Activated CD8-positive, alpha-beta memory T cell treated with anti-CD3 and anti-CD28 coated beads for 1 hour (primary cell): ENCODE measurements at places on chromosomes 2 and 18.

DNA sequence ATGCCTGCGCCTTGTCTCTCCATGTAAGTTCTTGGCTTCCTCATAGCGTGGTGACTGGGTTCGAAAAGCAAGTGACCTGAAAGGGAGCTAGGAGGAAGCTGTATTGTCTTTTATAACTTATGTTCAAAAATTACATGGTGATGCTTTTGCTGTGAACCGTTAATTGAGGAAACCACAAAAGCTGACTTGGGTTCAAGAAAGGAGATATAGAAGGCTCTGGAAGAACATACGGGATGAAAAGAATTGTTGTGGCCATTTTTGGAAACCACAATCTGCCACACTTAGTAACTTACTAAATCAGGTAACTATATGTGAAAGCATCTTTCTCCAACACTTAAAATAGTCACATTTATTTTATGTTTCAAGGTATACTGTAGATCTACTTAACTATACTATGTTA lies 177.0 kb upstream of the RBMS1 start:
- DNase-seq: no peak

DNA sequence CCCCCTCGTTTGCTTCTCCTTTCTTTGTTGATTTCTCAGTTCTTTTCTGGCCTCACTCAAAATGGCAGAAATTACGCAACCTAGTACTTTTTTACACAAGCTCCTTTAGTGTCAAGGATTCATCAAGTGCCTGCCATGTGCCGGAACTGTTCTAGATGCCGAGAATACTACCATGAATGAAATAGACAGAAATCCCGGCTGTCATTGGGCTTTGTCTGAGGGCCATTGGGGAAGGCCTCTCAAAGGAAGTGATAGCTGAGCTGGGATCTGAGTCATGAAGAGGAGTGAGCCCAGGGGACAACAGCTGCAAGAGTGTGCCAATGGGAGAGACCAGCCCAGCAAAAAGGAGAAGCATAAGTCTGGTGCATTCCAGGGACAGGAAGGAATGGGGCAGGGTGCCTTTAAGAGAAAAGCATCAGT lies 34.3 kb upstream of the PPP1CB start:
- no peak for DNase-seq

GRCh38 chr2:79619976-79620375 lies 107.1 kb downstream of the CTNNA2 start:
- no peak for DNase-seq

DNA sequence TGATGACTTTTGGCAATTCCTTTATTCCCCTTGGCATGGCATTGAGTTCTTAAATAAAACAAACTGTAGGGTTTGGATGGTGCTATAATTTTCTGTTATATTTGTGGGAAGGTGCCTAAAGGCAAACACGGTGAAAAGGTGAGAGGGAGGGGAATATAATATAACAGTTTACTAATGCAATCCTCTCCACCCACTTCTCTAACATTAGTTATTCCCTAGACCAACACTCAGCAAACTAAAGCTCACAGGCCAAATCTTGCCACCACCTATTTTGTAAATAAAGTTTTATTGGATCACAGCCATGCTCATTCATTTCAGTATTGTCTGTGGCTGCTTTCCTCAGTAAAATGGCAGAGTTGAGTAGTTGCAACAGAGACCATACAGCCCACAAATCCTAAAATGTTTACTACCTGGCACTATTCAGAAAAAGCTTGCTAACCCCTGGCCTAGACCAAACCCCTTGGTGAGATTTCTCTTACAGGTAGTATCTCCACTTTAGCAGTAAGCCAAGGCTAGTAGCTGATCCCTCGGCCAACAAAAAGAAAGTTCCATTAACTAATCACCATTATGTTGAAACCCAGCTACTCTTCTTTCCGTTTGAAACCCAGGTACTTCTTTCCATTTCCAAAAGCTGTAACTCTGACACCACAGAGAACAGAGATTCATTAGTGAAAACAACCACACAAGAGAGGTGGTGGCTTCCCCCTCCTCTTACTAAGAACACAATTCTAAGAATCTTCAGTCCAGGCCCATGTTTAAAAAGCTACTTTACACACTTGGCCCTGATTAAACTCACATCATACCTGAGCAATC lies 136.1 kb upstream of the CHAC2 start:
- DNase-seq: no peak

GRCh38 chr18:26207937-26208336 lies 18.3 kb upstream of the TAF4B start:
- DNase-seq: no peak

- DNase-seq: no peak
These were observed 126.6 kb upstream of the NRP2 start for GRCh38 chr2:205555566-205556230.

DNA sequence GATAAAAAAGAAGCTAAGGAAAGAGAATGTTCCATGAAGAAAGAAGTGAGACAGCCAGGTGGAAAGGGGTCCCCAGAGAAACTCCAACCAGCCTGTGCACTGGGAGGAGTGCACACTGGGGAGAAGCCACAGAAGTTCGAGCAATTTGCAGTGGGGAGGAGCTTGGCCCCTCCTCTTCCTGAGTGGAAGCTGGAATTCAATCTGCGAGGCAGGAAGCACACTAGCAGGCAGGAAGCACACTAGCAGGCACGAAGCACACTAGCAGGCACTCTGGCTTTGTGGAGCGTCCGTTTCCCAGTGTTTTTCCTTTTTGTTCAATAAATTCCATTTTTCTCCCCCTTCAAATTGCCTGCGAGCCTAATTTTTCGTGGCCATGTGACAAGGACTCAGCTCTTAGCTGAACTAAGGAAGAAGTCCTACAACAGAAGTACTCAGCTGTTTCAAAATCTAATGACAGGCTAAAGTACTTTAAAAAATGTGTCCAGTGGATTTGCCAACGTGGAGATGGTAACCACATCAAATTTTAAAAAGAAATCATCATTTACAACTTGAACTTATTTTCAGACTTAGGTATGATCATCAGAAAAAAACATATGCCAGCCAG lies 21.4 kb upstream of the SPIRE1 start:
- DNase-seq: no peak

GRCh38 chr2:210635257-210635656 lies 78.9 kb downstream of the CPS1 start:
- DNase-seq: no peak

DNA sequence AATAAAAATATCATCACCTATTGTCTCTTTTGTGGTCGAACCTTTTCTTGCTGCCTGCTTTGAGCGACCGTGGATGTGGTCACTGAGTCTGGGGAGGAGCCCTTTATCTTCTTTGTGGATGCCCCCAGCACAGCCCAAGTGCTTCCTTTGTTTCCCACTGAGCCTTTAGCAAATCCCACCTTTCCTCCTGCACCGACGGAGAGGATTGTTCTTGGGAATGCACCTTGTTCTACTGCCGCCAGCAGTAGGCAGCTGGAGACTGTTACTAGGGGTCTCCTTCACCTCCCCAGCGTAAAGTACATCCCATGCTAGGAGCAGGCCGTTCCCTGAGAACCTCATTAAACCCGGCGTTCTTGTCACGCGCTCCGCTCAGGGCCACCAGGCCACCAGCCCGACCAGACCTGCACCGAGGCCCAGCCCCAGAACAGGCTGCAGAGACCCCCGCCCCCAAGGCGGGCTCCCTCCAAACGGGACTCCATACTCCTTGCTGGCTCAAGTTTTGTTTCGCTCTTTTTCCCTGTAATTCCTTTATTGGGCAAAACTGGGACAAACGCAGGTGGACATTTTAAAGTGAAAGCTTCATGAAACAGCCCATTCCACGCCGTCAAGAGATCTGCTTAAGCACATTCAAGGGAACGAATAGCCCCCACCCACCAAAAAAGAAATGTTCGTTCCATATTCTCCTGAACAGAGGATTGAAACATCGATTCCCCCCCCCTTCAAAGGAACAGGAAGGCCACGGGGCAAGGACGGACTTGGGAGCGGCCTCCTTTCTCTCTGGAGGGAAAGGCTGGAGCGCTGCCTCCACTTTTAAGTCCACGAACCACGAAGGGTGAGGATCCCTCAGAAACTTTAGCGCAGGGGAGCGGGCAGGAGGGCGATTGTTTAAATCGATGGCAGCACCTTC lies 1.1 kb upstream of the MAT2A start:
- DNase-seq: no peak

GRCh38 chr18:24964216-24964615 lies 387.8 kb downstream of the ZNF521 start:
- no peak for DNase-seq

DNA sequence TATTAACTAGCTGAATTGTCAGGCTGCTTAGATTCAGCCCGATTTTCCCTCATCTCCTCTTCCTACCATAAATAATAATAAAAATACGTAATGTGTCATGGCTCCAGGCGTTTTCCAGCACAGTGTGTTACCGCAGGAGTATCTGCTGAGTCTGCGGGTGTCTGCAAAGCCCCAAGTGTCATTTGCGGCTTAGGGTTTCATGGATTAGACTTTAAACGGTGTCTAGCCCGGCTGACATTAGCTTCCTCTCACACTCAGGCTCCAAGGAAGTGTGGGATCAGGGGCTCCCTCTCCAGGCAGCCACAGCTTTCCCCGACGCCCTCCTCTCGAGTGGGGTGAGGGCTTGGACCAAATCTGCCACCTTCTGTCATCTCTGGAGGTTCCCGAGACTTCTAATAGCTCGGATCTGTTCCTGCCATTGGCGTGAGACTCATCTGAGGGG lies 14.1 kb upstream of the HOXD1 start:
- no peak for DNase-seq

- DNase-seq: no peak
These were observed 937 bp downstream of the EGR4 start for GRCh38 chr2:73292316-73292905.

DNA sequence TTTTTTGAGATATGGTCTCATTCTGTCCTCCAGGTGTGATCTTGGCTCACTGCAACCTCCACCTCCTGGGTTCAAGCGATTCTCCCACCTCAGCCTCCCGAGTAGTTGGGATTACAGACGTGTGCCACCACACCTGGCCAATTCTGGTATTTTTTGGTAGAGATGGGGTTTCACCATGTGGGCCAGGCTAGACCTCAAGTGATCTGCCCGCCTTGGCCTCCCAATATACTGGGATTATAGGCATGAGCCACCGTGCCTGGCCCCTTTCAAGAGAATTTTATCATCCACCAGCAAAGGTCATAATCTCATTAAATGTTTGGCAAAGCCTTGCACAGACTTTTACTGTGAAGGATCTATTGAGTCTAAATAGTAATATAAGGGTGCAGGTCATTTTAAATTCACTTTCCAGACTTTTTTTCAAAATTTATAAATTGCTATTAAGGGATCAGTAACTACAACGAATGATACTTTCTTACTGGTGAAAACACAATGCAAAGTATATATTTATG lies 2.5 kb downstream of the HADHA start:
- no peak for DNase-seq

GRCh38 chr18:61817086-61817485 lies 75.7 kb downstream of the RNF152 start:
- DNase-seq: no peak

GRCh38 chr2:53473236-53473635 lies 294.4 kb upstream of the CHAC2 start:
- DNase-seq: no peak

DNA sequence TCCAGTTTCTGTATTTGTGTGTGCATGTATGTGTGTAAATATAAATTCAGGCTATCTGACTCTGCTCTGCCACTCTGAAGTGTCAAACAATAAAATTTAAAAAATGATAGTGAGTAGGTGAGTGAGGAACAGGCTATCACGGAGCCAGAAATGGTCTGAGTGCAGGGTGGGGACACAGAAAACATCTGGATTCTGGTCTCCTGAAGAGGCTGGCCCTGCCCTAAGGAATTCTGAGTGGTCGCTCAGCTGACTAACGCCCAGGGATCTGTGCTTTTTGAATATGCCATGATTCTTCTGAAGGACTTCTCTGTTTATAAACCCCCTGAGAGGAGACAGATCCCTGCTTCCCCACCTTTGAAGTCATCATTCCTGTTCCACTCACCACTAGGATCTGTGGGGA lies 353.9 kb upstream of the GYPC start:
- no peak for DNase-seq

GRCh38 chr2:36361396-36361795 lies 5.8 kb downstream of the CRIM1 start:
- no peak for DNase-seq

DNA sequence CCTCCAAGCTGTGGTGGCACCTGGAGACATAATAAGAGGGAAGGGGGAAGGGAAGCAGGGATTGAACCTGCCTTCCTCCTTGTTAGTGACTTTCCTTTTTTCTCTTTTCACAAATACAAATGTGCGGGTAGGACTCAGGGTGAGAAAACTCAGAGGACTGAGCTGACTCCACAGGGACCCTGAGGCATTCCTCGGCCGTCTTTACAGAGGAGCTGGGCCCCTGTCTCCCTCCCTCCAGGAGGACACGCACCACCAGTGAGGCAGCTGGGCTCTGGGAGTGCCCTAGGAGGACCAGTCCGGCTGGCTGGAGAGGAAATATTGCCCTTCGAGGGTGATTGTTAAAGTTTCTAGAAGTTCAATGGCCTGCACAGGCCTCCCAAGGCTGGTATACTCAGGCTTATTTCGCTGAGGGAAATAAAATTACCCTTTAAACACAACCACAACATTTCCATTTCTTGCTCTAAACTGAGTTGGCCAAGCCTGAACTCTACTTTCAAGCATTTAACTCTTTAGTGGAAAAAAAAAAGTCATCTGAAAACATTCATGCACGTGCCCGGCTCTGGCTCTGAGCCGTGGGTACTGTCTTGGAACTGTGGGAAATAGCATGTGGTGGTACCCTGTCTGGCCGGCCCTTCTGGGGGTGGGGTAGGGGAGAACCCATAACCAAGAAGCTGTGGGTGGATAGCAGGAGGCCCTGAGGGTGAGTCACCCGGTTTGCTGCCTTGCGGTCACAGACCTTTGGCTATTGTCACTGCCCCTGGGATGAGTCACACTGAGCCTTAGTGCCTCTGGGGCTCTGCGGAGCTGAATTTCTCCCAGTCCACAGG lies 116.0 kb downstream of the COPS8 start:
- DNase-seq: no peak

- DNase-seq: no peak
These were observed 66.0 kb downstream of the SMAD7 start for GRCh38 chr18:48884771-48885170.

- DNase-seq: no peak
These were observed 393.8 kb upstream of the LYPD1 start for GRCh38 chr2:133063775-133064174.

DNA sequence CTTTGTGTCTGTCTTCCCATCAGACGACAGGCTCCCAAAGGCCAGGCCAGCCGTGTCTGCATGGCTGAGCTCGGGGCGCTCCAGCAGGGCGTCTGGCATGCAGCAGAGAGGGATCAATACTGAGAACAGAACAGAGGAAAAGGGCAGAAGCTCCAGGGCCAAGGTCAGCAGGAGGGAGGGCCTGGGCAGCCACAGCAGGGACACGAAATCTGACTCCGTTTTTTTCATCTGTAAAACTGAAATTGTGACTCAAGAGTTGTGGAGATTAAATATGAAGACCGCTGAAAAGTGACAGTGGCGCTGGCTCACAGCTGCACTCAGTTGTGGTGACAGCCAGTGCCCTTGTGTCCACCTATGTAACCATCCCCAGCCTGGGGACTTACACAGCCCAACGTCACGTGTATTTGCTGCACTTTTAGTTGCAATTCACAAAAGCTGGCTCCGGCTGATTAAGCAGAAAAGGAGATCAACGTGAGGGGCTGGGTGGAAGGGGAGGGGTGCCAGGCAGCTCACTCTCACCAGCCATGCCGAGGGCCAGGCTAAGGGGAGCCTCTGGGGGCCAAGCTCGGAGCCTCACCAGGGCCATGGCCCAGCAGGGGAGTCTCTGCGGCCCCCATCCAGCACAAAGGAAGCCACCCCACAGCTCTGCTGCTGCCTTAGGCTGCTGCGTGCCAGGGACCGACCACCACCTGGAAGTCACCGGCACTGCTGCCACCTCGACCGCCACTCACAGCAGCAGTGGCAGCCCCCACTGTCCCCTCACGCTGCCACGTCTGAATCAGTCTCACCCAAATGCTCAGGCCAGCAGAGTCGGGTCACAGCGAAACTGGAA lies 74.7 kb downstream of the EIPR1 start:
- no peak for DNase-seq

- DNase-seq: no peak
These were observed 22.8 kb downstream of the ZEB2 start for GRCh38 chr2:144496977-144497598.
